ENCODE measurements at places on chromosomes 13 and 19. TPM values are rescaled to one million over a fixed set of nuclear protein-coding genes. Genes with fewer than 3 reads are reported as not detected.

TMEM145 gene
- 0.19 TPM for total RNA-seq

SMIM44 gene
- total RNA-seq: not detected

IGFL3 gene
- not detected for total RNA-seq

ICAM3 gene
- total RNA-seq: 13.5 TPM

TEX26 gene
- total RNA-seq: not detected

IL12RB1 gene
- total RNA-seq: 0.09 TPM

ZNF135 gene
- total RNA-seq: 0.18 TPM

NLRP5 gene
- total RNA-seq: not detected

PALM gene
- 6.8 TPM for total RNA-seq

MIR17HG gene
- total RNA-seq: 7.2 TPM

CD37 gene
- total RNA-seq: not detected

HMGB1 gene
- 294 TPM for total RNA-seq

ZNF154 gene
- total RNA-seq: 2.4 TPM

OR7C1 gene
- total RNA-seq: not detected

GZMM gene
- not detected for total RNA-seq

TTYH1 gene
- total RNA-seq: not detected

RNF225 gene
- 0.09 TPM for total RNA-seq

PSG7 gene
- total RNA-seq: not detected

S1PR5 gene
- total RNA-seq: not detected

TNFRSF19 gene
- total RNA-seq: 0.18 TPM

LRRC63 gene
- total RNA-seq: under 0.01 TPM

CLC gene
- total RNA-seq: not detected

LIM2 gene
- total RNA-seq: not detected

MUC16 gene
- not detected for total RNA-seq

ZNF667 gene
- 3.2 TPM for total RNA-seq

VSIG10L gene
- total RNA-seq: 0.18 TPM

BLVRB gene
- total RNA-seq: 67.8 TPM

ZNF723 gene
- not detected for total RNA-seq

TNNT1 gene
- 2.2 TPM for total RNA-seq

Measured in endothelial cell of coronary artery (primary cell).